Gastrocnemius medialis (tissue), 4 donors: ENCODE measurements at places on chromosomes 1 and 21.

DNA sequence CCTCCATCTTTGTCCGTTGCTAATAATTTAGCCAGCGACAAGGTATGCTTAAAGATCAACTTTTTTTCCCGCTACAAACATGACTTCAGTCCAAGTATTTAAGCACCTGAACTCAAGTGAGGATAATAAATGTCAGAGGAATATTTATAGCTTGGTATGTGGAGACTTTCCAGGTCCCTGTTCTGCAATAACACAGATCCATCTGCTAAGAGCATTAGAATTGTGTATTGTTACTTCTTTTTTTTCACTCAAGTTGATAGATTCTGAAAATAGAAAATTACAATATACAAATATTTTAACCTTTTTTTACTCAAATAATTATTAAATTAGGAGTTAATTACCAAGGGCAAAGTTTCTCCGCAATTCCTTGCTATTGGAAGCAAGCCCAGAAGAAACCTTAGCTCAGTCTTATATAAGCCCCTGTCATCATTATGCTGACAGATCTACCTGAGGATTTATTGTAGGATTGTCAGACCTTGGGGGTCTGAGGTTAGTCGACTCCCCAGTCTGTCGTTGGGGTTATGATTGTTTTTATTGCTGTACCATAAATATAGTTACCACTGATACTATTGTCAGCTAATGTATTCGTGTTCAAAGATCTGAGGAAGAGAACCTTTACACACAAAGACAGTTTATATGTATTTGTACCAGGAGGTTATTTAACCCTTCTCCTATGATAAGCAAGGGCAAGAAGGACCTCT, 337.9 kb downstream of the TBX15 start:
- no peak overlapping the region for H3K4me3 ChIP-seq
- no peak for DNase-seq
- H3K27me3 ChIP-seq, result no peaks in the 10 kb centered on the region
- H3K36me3 ChIP-seq, result no peaks in the 10 kb centered on the region

- H3K27me3 ChIP-seq, result no peaks in the 10 kb centered on the region
- no peaks in the 10 kb centered on the region for H3K4me1 ChIP-seq
- no peaks in the 10 kb centered on the region for H3K36me3 ChIP-seq
- no peak overlapping the region for H3K27ac ChIP-seq
Measured at GRCh38 chr1:2479618-2480017, 3.5 kb downstream of the PLCH2 start.

DNA sequence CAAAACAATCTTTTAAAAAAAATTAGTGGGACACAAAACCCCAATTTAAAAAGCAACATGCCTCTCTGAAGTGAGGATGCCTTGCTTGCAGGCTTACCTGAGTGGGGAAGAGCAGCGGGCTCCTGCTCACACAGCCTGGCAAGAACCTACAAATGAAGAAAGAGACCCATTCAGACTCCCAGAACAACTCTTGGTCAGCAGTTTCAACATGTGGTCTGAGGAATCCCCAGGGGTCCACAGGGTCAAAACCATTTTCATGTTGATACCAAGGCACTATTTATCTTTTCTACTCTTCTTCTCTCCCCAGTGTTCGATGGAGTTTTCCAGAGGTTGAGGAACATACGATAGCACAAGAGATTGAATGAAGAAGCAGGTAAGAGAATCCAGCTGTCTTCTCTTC, 55.9 kb downstream of the SIPA1L2 start:
- H3K27ac ChIP-seq, result no peak overlapping the region
- no peaks in the 10 kb centered on the region for H3K36me3 ChIP-seq
- no peak overlapping the region for H3K4me3 ChIP-seq
- peaks cover 8% of the 10 kb centered on the region for H3K4me1 ChIP-seq
- DNase-seq, result no peak

DNA sequence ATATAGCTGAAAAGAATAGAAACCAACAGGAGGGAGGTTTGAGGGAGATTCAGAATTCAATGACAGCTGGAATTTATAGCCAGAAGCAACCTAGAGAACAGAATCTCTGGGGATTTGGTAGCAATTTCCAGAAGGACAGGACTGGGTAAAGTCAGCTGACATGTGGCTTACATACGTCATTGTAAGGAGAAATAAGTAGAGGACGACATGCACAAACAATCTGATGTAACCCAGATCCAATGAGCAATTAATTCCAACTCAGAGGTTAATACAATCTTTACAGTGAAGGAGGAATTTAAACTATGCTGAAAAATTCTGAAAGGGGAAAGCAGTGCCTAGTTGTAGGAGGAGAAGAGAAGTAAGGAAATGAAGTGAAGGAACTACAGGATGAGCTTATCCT, 383.9 kb downstream of the PTBP2 start:
- H3K4me1 ChIP-seq, result no peaks in the 10 kb centered on the region
- H3K27ac ChIP-seq, result no peak overlapping the region
- H3K27me3 ChIP-seq, result no peaks in the 10 kb centered on the region
- no peak for DNase-seq

DNA sequence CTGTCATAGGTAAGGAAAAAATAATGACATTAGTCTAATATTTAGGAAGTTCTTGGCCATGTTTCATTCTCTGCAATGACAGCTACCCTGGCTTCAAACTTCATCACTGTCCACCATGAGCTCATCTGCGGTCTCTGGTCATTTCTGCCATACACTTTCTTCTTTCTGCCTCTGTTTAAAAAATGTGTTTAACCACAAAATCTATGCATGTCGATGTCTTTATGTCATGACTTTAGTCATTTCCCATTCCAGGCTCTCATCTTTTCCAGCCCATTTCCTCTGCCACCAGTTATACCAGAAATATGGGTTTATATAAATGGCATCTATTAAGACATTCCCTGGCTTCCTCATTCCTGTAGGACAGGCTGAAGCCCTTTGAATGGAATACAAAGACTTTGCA, 68.5 kb upstream of the DUSP10 start:
- no peaks in the 10 kb centered on the region for H3K4me1 ChIP-seq
- no peak overlapping the region for H3K4me3 ChIP-seq
- H3K27me3 ChIP-seq, result no peaks in the 10 kb centered on the region
- H3K36me3 ChIP-seq, result no peaks in the 10 kb centered on the region
- no peak overlapping the region for H3K27ac ChIP-seq
- DNase-seq, result no peak

- DNase-seq, result no peak
- no peaks in the 10 kb centered on the region for H3K27me3 ChIP-seq
- H3K4me3 ChIP-seq, result no peak overlapping the region
- H3K27ac ChIP-seq, result no peak overlapping the region
- H3K4me1 ChIP-seq, result no peaks in the 10 kb centered on the region
Measured at GRCh38 chr21:25387665-25388064, 219.6 kb downstream of the MRPL39 start.

GRCh38 chr21:34534522-34534921, 22.5 kb upstream of the KCNE1 start:
- DNase-seq, result no peak
- no peaks in the 10 kb centered on the region for H3K27me3 ChIP-seq
- H3K4me3 ChIP-seq, result no peak overlapping the region
- no peaks in the 10 kb centered on the region for H3K4me1 ChIP-seq
- H3K36me3 ChIP-seq, result no peaks in the 10 kb centered on the region
- no peak overlapping the region for H3K27ac ChIP-seq

GRCh38 chr1:42420121-42420520, 35.7 kb downstream of the ZMYND12 start:
- DNase-seq, result no peak
- H3K4me1 ChIP-seq, result peaks cover 12% of the 10 kb centered on the region
- H3K27me3 ChIP-seq, result no peaks in the 10 kb centered on the region
- H3K27ac ChIP-seq, result no peak overlapping the region
- no peak overlapping the region for H3K4me3 ChIP-seq
- H3K36me3 ChIP-seq, result no peaks in the 10 kb centered on the region

DNA sequence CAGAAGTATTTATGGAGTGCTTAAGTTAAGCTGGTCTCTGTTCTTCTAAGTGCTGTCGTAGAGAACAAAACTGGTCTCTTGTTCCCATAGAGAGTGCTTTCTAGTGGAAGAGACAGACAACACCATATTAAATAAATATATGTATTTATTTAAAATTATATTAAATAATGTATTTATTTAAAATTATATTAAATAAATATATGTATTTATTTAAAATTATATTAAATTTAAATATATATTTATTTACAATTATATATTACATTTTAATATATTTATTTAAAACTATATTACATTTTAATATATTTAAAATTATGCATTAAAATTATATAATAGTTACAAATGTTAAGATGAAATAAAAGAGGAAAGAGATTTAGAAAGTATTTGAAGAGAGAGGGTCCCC, 175.5 kb upstream of the OLFM3 start:
- H3K27me3 ChIP-seq, result no peaks in the 10 kb centered on the region
- H3K36me3 ChIP-seq, result no peaks in the 10 kb centered on the region
- H3K4me3 ChIP-seq, result no peak overlapping the region
- no peak for DNase-seq
- no peaks in the 10 kb centered on the region for H3K4me1 ChIP-seq

DNA sequence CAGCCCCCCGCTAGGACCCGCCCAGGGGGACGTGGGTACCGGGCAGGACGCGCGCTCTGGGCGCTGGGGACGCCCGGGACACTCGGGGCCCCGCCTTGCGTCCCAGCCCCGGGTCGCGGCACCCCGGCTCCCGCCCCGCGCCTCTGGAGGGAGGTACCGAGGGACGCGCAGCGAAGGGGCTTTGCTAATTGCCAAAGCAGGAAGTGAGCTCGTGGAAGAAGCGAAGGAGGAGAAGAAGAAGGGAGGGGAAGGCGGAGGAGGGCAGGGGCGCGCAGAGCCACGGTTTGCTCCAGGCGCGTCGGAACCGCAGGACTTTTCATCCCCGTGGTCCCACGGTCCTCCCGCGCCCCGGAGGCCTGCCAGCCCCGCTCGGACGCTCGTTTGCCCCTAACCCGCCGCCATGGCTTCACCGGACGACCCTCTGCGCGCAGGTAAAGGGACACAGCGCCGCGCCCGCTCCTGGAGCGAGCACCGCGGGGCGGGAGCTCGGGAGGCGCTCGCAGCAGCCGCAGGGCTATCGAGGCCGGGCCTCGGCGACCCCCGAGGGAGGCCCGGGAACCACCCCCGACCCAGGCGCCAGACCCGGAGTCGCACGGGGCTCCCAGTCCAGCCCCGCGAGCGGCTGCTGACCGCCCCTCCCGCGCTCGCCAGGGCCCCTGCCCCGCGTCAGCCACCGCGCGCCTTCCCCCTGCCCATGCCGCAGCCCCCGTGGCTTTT, 1.3 kb downstream of the EDARADD start:
- DNase-seq, result no peak
- peaks cover 3% of the 10 kb centered on the region for H3K4me1 ChIP-seq
- H3K36me3 ChIP-seq, result no peaks in the 10 kb centered on the region

- H3K4me3 ChIP-seq, result no peak overlapping the region
- H3K27me3 ChIP-seq, result no peaks in the 10 kb centered on the region
- no peak overlapping the region for H3K27ac ChIP-seq
- no peaks in the 10 kb centered on the region for H3K4me1 ChIP-seq
Measured at GRCh38 chr1:70372426-70372825, 17.9 kb upstream of the ANKRD13C start.

GRCh38 chr1:4605158-4605557, 49.3 kb upstream of the AJAP1 start:
- H3K4me3 ChIP-seq, result no peak overlapping the region
- DNase-seq, result no peak
- no peak overlapping the region for H3K27ac ChIP-seq
- peaks cover 7% of the 10 kb centered on the region for H3K27me3 ChIP-seq

GRCh38 chr1:39617488-39618049, 21.9 kb downstream of the HEYL start:
- no peak for DNase-seq
- H3K27me3 ChIP-seq, result no peaks in the 10 kb centered on the region
- H3K36me3 ChIP-seq, result no peaks in the 10 kb centered on the region
- no peak overlapping the region for H3K4me3 ChIP-seq
- no peak overlapping the region for H3K27ac ChIP-seq
- peaks cover 2% of the 10 kb centered on the region for H3K4me1 ChIP-seq

DNA sequence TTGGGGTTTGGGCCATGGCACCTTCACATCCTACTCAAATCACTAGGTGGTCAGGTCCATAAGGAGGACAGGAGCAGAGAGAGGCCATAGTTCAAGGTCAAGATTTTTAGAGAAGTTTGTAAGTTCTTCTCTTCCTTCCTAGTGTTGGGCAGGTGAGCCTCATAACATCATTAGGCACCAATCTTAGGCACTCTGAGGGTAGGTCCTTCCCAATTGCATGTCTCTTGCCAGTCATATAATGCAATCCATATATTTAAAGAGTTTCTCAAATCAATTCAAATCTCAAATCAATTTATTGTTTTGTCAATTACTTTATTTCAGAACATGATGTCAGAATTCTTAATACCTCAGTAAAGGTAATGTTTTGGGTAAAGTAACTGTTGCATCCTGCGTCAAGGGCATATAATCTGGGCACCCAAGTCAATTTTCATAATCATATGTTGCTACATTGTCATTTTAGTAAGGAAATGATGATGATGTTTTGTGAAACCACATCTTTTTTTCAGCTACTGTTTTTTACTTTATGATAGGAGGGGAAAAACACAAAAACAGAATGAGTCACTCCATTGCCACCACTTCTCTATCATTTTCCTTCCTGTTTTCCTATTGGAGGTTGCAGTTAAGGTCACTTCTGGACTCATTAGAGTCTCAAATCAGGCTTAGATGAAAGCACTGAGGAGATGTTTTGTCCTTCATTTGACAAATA, 122.7 kb downstream of the UCHL5 start:
- no peak overlapping the region for H3K27ac ChIP-seq
- no peaks in the 10 kb centered on the region for H3K36me3 ChIP-seq
- H3K4me3 ChIP-seq, result no peak overlapping the region
- no peak for DNase-seq
- no peaks in the 10 kb centered on the region for H3K27me3 ChIP-seq
- no peaks in the 10 kb centered on the region for H3K4me1 ChIP-seq

DNA sequence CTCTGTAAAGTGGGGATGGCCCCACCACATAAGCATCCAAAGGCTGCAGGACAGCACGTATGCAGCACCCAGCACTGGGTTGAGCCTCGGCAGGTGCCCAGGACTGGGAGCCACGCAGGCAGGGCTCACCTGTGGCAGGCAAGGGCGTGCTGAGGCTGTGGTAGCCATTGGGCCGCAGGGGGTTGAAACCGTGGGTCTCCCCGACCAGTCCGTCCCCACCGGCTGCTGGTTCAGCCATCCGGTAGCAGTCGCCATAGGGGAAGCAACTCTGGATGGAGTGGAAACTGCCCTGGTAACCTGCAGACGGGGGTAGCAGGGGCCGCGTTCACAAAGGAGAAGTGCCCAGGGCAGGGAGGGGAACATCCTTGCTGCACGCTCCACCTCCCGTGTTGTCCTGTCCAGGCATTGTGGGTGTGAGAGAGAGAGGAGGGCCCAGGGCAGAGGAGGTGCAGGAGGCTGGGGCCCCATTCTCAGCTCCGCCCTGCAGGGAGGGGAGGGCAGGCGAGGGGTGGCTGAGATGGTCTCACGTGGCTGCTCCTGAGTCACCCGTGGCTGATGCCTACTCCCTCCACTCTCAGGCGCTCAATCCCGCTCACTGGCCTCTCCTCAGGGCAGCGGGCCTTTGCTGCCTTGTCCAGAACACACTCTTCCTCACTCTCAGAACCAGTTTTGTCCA, 49.9 kb downstream of the DMRTB1 start:
- no peak overlapping the region for H3K4me3 ChIP-seq
- H3K27me3 ChIP-seq, result no peaks in the 10 kb centered on the region
- no peak overlapping the region for H3K27ac ChIP-seq
- no peak for DNase-seq
- H3K4me1 ChIP-seq, result no peaks in the 10 kb centered on the region
